ENCODE measurements at places on chromosomes 5 and 9.

DNA sequence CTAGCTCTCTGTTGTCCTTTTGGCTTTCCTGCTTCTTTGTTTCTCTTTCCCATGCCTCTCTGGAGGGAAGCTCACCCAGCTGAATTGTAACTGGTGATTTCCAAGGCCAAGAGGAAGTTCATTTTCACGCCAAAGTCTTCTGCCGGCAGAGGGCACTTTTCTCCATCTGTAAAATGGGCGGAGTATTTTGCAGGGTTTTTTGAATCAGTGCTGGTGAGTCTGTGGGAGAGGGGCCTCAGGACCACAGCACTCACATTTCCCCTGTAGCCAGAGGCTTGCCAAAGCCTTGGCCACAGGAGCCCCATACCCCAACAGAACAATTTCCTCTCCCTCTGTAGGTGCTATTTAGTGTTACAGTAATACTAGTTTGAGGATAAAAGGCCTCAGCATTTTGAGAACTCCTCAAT is 42.3 kb upstream of the MATR3 start:
- DNase-seq: no peak

- peak; percentile 58 for DNase-seq
These were observed 704 bp downstream of the SUSD1 start for GRCh38 chr9:112174222-112174964.

- DNase-seq: no peak
These were observed 78.4 kb downstream of the SLC38A9 start for GRCh38 chr5:55633574-55634208.

DNA sequence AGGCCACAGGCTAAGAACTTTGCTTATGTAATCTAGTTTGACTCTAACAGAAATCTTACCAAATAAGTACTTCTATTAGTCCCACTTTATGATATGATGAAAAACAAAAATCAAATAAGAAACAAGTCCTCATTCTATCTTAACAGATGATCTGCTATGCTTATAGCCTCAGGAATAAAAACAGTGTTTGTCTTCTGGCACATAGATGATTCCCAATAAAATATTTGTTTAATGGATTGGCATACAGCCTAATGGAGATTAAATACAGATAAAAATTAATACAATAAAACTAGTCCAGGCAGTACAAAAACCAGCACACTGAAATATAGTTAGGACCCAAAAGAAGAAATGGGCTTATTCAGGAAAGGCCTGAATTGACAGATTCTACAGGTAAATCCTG is 971.4 kb upstream of the WWC1 start:
- DNase-seq: no peak

DNA sequence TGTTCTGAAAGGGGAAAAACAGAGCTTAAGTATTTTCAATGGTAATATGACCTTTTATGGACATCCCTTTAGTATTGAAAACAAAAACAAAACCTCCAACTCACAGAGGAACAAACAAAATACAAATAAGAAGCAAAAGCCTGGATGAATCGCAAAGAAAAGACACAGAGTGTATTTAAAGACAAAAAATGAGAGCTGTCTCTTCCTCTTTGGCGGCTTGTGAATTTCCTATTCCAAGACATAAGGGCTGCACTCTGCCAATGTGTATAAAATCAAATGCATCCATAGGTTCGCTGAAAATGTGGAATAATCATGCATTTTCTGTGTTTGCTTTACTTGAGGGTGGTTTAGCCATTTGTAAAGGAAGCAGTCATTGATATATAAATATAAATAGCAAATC is 739.3 kb upstream of the ZNF608 start:
- no peak for DNase-seq

GRCh38 chr5:153796527-153796926 is 242.2 kb downstream of the FAM114A2 start:
- DNase-seq: no peak

DNA sequence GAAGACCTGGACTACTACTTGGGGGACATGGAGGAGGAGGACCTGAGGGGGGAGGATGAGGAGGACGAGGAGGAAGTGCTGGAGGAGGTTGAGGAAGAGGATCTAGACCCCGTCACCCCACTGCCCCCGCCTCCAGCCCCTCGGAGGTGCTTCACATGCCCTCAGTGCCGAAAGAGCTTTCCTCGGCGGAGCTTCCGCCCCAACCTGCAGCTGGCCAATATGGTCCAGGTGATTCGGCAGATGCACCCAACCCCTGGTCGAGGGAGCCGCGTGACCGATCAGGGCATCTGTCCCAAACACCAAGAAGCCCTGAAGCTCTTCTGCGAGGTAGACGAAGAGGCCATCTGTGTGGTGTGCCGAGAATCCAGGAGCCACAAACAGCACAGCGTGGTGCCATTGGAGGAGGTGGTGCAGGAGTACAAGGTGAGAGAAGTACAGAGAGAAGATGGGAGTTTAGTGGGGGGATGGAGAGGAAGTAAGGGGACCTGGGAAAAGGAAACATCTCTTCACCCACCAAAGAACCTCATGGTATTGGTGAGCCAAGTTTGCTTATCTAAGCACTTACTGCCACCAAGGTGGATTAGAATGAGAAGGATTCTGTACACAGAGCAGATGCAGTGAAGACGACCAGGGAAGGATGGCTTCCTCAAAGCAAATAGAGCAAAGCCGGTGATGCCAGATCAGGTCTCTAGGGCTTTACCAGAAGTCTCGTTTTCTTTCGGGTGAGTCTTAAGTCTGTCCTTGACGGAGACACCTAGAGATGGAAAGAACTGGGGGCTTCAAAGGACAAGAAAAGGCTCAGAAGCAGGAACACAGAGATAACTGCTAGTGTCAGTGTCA is 1.5 kb downstream of the TRIM41 start:
- no peak for DNase-seq

- no peak for DNase-seq
These were observed 23.0 kb downstream of the ARHGEF37 start for GRCh38 chr5:149604321-149604720.

DNA sequence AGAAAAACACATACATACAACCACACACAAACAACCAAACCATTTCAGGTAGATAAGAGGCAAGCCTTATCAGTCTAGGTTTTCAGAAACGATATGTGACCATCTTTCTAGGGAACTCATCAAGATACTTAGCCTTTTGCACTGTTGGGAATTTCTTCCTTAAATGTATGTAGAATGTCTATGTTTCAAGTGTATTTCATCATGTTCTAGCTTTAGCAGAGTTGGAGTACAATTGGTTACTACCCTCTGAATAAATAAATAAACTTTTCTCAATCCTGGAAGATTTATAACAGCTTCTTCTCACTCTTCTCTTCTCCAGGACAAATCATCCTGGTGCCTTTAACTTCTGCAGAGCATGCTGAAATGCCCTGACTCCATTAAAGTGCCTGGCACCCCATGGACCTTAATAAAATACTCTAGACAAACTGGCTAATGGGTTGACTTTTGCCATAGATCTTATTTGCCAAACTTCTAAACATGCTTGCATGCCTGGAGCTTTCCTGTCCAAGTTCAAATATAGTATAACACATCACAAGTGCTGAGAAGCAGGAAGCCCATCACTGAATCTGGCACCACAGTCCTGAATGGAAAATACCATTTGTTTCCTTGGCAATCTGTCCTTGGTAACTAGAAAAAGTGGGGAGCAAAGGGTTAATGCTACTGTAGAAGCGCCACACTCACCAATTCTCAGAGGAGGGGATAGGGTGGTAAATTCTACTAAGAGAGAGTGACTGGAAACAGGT is 33.1 kb upstream of the ZNF462 start:
- DNase-seq: no peak

DNA sequence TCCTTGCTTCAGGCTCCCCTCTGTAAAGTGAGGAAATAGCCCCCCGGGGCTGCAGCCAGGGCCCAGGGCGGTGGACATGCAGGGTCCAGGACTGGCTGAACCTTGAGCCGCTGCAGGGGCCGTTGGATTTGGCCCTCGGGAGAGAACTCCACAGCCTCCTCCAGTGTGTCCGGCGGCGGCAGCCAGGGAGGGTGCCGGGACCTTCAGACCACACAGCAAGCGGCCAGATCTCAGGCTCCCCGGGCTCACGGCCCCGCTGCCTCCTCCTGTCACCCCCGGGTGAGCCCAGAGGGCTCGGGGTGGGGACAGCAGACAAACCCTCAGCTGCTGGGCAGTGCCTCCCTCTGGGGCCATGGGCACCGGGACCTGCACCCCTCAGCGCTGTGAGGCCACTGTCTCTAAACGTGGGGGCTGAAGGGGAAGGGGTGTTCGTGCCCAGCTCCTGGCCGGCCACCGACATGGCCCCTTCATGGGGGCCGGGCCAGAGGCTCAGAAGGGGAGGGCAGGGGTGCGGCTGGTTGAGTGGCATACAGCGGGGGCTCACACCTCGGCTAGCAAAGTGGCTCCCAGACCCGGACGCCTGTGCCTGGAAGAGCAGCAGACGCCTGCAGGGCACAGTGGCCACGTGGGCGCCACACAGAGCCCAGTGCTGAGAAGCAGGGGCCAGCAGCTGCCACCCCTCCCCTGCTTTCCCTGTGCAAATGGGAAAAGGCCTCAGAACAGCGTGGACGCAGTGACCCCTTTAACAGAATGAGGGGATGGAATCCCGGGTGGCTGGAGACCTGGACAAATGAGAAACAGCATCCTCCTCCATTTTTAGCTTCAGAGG is 19.7 kb downstream of the SLC9A3 start:
- no peak for DNase-seq

DNA sequence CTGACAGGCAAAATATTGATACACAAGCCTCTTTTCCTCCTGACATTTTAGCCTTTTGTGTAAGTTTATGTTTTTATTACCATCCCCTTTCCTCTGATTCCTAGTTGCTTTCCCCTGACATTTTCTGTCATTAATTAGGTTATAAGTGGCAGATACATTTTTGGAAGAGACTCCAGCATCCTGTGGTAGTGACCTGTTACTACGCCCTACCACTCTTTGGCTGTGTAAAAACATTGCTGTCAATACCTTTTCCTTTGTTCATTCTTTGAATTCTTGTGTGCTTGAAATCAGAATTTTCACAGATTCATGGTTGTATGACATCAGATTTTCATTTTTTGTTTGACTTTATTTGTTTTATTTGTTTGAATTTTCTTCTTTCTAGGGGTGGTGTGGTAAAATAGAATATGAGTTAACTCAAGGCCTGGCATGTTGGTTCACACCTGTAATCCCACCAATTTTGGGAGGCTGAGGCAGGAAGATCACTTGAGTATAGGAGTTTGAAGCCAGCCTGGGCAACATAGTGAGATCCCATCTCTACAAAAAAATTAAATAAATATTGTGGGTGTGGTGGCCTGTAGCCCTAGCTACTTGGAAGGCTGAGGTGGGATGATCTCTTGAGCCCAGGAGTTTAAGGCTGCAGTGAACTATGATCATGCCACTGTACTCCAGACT is 43.4 kb downstream of the UBE2R2 start:
- no peak for DNase-seq

DNA sequence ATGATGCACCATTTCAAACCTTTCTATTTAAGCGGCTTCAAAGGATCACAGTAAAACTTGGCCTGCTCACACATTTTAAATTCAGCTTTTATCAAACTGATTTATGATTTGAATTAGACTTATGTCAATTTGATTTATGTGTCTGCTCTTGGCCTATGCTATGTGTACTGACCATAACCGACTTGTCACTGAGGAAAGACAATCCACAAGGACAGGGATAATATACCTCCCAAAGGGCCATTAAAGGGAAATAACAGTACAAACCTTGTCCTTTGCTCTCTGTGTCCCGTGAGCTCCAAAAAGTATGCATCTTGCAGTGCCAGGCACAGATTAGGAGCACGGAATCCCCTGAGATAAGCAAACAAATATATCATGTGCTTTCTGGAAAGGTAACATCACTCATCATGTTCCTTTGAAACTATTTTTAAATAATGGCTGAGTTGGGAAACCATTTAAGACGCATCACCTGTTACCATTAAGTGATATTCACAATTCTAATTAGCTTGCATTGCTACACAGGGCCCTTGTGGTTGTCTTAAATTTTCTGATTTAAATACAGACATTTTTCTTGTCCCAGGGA is 31.9 kb upstream of the FTMT start:
- DNase-seq: no peak

DNA sequence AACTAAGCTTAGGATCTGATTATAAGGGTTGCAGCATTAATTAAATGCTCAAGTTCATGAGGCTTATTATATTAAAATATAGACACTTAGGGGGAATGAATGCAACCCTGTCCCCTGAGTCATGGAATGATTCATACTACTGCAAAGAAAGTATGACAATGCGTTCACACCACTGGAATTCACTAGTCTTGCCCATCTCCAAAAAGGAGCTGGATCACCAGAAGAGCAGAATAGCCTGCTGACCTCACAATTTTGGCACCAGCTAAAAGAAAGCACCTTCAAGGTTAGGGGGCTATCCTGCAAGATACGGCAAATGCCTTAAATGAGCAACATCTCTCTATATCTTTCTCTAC is 32.0 kb upstream of the TMED7 start:
- no peak for DNase-seq

GRCh38 chr9:117412841-117413240 is 2.0 kb downstream of the ASTN2 start:
- DNase-seq: no peak

DNA sequence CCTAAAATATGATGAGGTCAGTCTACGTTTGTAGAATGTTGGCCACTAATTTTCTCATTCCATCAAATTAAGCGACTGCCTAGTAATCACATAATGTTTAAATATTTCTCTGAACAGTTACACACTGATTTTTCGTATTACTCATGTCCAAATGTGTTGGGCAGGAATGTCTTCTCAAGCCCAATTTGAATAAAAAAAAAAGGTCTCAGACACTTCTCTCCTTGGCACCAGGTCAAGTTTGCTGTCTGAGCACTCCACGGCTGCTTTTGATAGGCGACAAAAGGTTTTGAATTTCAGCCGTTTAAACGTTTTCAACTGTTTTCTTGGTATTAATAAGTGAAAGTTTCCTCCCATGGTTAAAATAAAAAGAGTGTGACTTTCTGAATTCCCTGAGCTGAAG is 542.1 kb downstream of the IRX1 start:
- no peak for DNase-seq

DNA sequence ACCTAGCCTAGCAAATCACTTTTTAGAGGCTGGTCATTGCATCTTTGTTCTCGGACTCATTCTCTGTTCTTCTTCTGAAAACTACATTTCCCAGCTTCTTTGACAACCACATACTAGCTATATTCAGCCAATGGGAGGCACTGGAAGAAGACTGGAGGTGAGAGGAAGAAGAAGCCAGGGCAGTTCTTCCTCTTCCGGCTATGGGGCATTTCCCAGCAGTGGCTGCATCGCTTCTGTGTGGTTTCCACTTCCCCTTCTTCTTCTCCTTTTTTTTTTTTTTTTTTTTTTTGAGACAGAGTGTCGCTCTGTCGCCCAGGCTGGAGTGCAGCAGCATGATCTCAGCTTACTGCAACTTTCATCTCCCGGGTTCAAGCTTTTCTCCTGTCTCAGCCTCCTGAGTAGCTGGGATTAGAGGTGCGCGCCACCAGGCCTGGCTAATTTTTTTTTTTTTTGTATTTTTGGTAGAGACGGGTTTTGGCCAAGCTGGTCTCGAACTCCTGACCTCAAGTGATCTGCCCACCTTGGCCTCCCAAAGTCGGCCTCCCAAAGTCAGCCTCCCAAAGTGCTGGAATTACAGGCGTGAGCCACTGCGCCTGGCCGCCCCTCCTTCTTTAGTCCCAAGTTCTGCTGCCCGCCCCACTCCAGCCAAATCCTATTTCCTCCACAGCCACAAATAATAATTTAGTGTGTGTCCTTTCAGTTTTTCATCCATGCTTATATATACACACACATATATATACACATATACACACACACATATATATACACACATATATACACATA is 6.9 kb upstream of the UBAP1 start:
- DNase-seq: no peak

Measured in stimulated activated CD8-positive, alpha-beta memory T cell treated with anti-CD3 and anti-CD28 coated beads, Interleukin-2, amount 100 ng/mL, for 1 hour (primary cell).